ENCODE measurements at places on chromosomes 11 and 22.

DNA sequence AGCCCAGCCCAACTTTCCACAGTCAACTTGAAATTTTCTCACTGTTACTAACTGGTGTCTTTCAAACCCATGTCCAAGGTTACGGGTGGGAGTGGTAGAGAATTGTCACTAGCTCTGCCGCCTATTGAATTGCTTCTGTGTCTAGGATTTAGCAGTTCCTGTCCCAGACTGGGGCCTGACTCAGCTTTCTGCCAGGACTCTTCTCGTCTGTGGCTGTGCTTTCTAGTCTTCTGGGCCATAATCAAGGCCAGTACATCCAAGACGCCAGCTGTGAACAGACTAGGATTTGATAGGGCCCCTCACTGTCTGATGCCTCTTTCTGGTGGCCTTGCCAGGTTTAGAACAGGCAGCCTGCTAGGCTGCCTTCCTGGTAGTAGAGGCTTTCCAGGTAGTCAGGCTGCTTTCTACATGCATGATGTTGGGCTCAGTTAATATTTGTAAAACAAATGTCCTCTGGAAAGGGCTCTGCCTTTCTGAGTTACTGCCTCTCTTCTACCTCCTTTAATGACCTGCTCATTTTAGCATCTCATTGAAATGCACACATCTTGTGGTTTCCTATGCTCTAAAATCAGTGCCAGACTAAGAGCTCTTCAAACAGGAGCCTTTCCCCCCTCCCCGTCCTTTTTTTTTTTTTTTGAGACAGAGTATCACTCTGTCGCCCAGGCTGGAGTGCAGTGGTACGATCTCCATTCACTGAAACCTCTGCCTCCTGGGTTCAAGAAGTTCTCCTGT, 13.1 kb upstream of the HIKESHI start:
- DNase-seq, result no peak

DNA sequence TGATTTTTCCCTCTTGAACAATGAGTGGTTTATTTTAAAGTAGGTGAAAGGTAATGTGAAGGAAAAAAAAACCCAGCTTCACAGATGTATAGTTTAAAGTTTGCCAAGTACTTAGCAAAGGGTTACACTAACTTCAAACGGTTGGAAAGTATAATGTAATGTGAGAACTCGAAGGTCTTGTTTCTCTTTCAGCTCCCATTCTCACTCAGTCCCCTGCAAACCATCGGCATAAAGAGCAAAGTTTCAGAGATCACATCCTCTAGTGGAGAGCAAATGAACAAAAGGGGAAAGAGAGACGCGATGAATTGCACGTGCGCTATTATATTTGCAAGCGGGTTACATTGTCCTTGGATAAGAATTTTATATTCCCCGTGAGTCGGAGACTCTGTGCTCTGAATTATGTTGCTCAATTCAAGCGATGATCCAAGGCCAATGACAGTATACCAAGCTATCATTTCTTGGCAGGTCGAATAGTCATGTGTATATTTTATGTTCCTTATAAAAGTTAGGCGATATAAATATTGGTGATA, 37.6 kb upstream of the BIRC3 start:
- DNase-seq, result no peak

- DNase-seq, result no peak
Measured at GRCh38 chr22:35854334-35854733, 136.7 kb downstream of the APOL5 start.

DNA sequence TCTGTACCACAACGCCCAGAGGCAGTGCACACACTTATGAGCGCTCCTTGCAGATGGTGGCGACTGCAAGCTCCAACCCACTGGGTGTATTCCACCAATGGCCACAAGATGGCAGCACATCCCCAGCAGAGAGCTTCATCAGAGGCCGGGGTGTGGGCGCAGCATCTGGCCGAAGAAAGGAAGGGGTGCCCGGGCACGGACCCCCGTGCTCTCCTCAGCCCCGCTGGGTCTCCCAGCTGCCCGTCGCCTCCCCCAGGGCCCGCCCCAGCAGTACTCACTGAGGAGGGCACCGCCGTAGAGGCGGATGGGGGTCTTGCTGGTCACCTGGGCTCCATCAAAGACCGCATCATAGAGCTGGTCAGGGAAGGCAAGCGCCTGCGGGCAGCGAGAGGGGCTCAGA, 14.2 kb downstream of the TP53I11 start:
- peak; percentile 81 for DNase-seq

GRCh38 chr11:124748481-124749343, 3.3 kb downstream of the VSIG2 start:
- no peak for DNase-seq

DNA sequence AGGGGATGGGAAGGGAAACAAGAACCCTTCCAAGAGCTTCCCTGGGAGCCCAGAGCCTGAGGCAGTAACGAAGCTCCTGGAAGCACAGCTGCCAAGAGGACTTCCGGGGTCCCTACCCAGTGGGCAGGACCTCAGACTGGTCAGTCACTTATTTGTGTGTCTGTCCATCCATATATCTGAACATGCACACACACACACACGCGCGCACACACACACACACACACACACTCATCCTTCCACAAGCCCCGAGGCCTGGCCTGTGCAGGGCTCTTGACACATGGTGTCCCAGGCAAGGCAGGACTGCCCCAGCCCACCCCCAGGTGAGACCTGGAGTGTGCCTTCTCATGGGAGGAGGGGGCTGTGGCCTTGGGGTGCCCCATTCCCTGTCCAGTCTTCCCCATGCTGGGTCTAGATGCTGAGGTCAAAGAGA, 44.9 kb downstream of the IGLL5 start:
- DNase-seq, result no peak

DNA sequence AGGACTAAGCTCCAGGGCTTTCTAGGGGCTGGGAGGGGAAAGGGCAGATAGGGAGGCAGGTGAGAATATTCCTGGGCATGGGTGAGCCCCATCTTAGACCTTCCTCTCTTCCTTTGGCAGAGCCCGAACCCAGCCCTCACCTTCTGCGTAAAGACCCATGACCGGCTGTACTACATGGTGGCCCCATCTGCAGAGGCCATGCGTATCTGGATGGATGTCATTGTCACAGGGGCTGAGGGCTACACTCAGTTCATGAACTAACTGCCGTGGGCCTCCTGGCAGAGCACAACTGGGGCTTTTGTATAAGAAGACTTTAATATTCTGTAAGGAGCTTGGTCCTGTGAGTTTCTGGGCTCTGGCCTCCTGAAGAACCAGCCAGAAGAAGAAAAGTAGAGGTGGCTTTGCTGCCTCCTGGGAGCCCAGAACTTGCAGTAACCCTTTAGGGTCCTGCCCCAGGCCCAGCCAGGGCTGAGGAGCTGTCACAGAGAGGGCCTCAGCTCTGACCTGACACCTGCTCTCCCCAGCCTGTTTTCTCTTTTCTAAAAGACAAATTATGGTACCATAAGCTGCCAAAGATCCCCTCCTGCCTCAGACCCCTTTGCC, 22.8 kb downstream of the TREH start:
- no peak for DNase-seq
